ELF-1 (cell line): ENCODE measurements at places on chromosomes 11 and 22.

DNA sequence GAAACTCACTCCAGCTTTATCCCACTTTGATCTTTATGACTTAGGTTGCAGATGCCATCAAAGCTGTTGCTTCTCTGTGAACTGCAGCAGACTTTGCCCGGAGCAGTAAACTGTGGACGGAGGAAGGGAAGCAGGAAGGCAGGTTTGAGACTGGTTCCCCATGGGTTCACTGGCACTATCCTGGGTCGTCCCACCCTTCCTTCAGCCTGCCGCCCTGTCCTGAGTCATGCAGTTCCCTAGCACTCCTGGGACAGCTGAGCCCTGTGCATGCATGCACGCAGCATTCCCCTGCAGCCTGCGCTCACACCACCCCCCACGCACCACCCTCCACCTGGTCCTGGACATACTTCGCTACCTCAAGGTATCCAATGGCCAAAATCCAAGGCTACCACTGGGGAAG is 23.5 kb upstream of the P2RY2 start:
- DNase-seq = peak; percentile 72

DNA sequence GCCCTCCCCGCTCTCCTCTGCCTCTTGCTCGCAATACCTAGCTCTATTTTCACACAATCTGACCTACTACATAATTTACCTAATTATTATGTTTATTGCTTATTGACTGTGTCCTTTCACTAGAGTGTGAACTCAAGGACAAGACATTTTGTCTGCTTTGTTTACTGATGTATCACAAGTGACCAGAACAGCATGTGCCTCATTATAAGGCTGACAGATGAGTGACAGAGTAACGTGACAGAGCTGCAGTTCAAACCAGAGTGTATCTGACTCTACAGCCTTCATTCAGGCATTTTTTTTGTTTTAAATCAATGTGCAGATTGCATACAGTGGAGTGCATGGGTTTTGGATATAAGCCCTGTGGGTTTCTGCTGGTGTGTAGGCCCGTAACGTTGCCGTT is 82.0 kb upstream of the RAB1B start:
- DNase-seq = no peak

DNA sequence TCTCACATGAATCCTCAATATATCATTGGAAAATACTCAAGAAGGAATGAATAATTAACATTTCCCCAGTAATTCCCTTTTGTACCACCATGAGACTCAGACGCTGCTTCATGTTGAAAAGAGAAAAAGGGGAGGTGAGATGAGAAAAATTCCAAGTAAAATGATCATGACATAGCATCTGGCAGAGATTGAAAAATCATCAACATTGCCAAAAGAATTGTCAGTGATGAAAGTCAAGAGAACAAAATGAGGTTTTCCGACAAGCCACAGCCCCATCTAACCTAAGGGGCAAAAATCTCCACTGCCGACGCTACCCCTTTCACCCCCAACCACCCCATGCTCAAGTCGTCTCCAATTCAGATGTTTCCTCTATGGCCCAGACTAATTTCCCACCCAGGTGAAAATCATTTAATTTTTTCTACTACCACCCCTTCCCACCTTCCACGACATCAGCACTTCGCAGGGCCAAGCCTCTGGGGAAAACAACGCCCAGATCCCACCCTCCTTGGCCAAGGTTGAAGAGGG is 1.2 kb downstream of the RAB6A start:
- no peak for DNase-seq

DNA sequence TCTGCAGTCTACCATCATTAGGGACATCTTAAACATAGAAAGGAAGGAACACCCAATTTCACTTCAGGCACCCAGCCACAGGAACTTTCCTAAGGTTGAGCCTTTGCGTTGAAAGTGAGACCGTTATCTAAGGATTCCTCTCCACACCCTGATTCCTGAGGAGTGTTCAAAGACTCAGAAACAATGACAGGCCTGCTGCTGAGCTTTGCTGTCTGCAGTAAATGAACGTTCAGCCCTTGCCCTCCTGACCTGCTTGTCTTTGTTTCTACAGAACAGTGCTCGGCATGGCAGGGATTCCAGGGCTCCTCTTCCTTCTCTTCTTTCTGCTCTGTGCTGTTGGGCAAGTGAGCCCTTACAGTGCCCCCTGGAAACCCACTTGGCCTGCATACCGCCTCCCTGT is 7.0 kb downstream of the PRSS23 start:
- DNase-seq = peak; percentile 67

- DNase-seq = peak; percentile 54
These were observed 1.2 kb upstream of the HSPA8 start for GRCh38 chr11:123062892-123063825.

DNA sequence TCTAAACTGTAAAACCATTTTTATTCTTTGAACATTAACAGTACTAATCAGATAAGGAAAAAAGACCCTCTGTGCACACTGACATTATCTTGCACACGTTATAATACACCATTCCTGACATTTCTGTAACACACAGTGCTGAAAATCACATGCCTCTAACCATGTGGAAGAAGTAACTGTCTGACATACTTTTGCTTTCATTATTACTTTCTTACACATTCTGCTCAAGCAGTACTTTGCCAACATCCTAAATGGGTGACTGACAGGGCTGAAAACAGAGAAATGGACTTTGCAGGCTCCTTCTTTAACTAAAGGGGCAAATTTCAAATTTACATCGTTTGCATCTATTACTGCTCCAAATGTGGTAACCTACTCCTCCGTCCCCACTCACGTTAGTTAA is 22.8 kb upstream of the TP53AIP1 start:
- DNase-seq = no peak

DNA sequence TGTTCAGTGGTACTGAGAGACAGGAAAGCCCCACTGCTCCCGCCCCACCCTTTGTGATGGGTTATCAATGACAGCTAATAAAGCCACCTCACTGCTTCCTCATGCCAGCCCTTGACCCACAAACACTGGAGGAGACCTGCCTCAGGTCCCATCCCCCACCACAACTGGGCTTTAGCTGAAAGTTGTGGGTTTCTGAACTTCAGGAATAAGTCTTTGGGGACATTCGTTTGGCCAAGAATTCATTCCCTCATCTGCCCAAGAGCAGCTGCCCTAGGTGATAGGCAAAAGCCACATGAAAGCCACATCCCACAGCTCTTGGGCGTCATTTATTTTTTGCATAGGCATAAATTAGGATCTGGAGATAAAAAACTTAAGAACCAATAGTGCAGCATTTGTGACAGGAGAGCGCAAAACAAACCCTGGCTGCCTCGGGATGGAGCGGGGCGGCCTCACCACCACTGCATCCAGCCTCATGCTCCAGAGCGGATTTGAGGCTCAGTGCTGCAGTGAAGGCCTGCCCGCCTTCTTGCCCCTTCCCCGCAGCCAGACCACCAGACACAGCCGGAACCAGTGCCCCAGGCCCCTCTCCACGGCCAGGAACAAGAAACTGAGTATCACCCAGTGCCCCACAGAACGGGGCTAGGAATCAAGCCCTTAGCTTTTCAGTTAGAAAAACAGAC is 21.2 kb downstream of the SUN2 start:
- no peak for DNase-seq

DNA sequence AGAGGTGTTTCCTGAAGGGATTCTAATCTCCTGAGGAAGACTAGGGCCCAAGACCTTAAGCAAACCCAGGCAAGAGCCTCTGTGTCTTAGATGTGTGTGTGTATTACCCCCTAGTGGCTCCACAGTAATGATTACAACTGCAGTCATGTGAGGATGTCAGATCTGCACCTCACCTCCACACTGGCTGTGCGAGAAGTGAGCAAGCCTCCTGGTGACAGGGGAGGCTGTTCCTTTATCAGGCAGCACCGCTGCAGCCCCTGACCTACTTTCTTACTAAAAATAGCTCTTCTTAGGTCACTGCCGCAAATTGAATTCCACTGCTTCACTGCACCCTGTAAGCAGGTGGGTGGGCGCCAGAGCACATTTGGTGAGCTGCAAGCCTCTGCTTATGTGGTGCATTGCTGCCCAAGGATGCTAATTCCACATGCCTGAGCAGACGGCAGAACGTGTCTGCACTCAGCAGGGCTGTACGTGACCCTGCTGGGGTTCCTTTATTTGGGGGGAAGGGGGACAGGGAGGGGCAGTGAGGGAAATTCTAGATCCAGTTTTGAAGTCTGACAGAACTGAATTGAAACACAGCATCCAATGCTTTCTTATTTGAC is 112.4 kb downstream of the KCNC1 start:
- DNase-seq = peak; percentile 12

DNA sequence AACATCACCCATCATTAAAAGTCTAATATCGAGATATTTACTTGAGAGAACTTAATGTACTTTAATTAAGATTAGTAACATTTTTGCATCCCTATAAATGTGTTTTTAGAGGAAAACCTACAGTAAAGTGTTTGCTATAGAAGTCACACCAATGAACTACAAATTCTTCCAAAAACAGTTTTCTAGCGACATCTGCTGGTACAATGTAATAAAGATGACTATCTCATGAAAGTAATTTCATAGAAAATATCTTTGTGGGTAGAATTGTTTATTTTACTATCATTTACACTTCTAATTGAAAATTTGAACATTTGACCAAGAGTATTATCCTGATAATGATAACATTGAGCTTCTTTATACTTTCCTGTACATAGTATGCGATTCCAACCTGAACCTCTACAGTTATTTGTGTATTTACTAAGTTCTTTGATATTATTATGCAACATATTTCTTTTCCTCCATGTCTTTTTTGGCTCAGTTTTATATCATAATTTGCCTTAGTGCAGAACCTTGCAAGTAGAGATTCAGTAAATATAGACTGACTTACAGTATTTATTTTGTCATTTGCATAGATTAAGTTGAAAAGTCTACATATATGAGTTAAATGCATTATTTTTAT is 252.7 kb downstream of the TMEM135 start:
- no peak for DNase-seq

GRCh38 chr22:46058591-46059519 is 81.9 kb upstream of the WNT7B start:
- DNase-seq = no peak

DNA sequence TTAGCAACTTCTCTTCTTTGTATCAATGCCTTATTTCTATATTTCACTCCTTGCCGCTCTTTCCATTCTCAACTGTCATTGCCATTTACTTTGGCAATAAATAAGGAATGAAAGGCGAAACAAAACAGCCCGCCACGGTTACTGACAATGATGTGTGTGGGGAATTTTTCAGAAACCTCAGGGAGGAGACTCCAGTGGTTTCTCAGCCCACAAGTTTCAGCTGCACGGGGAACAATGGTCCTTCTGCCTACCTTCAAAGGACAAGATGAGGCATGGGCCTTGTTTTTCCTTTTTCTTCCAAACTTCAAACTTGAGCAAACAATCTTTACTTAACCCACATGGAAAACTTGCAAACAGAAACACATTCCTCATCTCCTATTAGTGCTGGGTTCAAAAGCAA is 409.4 kb downstream of the METTL15 start:
- DNase-seq = no peak

GRCh38 chr11:95516786-95517185 is 272.8 kb downstream of the FAM76B start:
- DNase-seq = no peak

DNA sequence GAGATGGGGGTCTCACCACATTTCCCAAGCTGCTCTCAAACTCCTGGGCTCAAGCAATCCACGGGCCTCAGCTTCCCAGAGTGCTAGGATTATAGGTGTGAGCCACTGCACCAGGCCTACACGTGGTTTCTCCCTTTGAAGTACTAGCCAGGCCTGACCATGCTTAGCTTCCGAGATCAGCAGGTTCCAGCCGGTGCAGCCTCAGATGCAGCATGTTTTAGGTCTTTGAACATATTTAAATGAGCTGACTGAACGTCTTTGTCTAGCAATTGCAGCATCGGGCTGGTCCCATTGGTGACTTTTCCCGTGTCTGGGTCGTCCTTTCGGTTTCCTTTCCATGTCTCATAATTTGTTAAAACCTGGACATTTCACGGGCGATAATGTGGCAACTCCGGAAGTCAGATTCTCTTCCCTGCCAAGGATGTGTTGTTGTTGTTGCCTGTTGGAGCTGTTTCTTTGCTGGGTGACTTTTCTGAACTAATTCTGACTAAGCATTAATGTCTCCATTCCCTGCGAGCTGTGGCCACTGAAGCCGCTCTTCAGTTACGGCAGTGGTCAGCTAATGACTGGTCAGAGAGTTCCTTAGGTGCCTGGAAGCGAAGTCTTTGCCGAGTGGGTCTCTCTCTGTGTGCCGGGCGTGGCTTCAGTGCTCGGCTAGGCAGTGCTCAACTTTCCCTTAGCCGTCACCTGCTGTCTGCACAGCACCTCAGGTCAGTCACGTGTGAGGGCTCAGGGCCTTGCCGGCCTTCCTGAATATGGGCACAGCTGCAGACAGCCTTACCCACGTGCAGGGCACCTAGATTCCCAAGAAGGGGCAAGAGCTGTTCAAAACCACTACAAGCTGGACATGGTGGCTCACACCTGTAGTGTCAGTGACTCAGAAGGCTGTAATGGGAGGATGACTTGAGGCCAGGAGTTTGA is 3.8 kb upstream of the CYP2D6 start:
- DNase-seq = no peak

DNA sequence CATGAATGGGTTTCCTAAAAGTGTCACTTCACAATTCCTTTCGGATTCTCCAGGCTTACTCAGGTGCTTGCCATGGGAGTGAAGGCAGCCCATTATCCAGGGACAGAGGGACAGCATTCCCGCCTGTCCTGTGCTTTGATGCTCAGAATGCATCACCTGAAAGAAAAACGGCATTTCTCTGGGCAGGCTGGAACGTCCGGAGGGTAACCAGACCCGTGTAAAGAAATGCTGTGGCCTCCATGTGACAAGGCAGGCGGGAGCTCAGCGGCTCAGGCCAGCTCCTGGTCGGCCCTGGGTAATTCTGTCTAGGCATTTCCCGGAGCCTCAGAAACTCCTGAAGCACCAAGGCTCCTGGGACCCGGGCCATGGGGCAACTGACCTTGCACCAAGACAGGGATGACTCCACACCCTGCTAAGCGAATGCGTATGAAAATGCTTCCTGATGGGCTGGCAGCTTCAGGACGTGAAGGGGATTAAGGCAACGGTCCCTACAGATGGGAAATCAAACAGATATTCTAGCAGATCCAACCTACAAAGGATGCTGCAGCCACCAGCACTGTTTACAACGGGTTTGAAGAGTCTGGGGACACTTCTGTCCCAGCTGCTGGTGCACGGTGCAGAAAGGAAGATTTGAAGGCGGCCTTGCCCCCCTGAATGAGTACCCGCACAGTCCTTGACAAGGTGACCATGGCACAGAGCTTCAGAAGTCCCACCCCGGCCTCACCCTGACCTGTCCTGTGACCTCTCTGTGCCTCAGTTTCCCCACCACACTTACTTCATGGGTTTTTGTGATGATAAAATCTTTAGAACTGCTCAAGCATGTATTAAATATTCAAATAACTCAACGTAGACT is 13.6 kb upstream of the FGF3 start:
- DNase-seq = peak; percentile 73

- DNase-seq = no peak
These were observed 28.3 kb downstream of the DUSP8 start for GRCh38 chr11:1543606-1544263.

- no peak for DNase-seq
These were observed 4.0 kb downstream of the P4HA3 start for GRCh38 chr11:74307434-74307833.

GRCh38 chr22:49136041-49136815 is 691.4 kb downstream of the BRD1 start:
- DNase-seq = no peak
